HS-27A (cell line): ENCODE measurements at places on chromosomes 5 and 9.

DNA sequence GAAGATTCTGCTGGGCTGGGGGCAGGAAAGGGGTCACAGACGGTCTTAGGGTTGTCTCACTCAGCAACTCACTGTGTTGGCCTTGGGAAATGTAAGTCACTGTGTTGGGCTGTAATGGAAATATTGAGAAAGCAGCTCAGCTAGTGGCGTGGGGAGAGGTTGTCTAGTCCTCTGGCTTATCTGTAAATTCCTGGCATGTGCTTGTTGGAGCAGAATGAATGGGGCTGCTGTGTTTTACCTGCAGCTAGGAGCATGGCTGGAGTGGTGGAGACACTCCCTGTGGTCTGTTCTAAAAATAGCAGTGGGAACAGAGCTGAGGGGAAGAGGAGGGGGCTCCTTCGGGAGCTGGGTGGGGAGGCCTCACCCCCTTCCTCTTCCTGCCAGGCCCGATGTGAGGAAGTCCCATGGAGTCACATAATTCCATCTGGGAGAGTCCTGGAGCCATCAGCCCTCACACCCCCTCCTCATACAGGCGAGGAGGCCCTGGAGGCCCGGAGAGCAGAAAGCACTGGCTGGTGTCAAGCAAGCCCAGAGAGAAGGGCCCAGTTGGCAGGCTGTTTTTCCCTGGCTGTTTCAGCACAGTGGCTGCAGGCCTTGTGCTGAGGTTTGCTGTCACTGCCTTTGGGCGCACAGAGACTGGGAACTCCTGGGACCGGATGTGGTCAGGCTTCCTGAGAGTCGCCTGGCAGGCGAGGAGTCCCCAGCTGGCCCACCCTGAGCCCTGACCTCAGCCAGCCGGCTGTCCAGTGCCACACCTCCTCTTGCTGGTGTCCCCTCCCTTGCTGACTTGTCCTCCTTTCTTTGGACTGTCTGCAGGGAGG is 84.9 kb downstream of the RGS3 start:
- no peak for DNase-seq

DNA sequence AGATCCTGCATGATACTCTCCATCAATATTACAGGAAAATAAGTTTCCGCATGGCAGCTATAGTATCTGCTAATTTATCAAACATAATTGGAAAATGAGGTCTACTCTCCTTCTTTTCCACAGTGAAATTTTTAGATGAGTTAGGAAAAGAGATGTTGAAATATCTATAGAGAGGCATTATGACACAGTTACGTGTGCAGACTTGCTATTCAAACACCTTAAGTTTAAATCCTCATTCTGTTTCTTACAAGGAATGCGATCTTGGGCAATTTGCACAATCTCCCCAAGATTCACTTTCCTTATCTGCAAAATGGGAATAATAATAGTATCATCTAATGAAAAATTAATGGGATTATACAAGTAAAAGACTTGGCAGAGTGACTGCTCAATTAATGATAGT is 91.7 kb upstream of the SLCO6A1 start:
- no peak for DNase-seq

DNA sequence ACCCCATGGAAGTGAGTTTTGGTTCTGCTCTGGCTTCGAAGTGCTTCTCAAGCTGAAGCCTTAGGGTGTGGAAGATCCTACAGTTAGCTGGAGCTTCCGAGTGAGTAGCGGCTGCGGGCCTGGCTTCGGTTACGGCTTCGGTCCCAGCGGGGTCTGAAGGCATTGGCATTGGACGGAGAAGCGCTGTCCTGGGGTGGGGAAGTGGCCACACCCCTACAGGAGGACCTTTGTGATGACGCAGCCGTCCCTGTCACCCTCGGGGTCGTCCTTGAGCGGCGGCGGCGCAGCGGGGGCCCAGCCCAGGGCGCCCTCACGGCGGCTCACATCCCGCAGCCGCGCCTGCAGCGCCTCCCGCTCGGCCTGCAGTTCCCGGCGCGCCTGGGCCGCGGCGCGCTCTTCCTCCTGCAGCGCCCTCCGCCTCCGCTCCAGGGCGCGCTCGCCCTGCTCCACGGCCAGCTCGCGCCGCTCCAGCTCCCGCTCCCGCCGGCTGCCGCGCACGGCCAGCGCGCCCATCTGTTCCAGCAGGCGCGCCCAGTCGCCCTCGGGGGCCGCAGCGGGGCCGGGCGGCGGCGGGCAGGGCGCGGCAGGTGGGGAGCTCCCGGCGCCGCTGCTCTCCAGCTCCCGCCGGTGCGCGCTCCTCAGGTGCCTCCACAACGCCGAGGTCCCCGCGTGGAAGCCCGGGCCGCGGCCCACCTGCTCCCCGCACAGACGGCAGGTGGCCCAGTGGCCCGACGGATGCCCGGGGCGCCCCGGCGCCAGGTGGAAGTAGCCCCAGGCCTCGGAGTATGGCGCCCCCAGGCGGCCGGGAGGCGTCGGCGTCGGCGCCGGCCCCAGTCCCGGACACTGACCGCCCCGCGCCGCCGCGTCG is 9.9 kb downstream of the ZBED3 start:
- DNase-seq, result no peak

- DNase-seq, result no peak
Observed at GRCh38 chr5:164650427-164650826, 1145.0 kb downstream of the MAT2B start.

- DNase-seq, result no peak
Observed at GRCh38 chr5:154858972-154859871, 795 bp downstream of the CNOT8 start.

- peak; percentile 19 for DNase-seq
Observed at GRCh38 chr9:86792136-86792535, 155.2 kb downstream of the GAS1 start.

GRCh38 chr9:9912459-9912858 is 700.3 kb downstream of the PTPRD start:
- DNase-seq, result no peak

DNA sequence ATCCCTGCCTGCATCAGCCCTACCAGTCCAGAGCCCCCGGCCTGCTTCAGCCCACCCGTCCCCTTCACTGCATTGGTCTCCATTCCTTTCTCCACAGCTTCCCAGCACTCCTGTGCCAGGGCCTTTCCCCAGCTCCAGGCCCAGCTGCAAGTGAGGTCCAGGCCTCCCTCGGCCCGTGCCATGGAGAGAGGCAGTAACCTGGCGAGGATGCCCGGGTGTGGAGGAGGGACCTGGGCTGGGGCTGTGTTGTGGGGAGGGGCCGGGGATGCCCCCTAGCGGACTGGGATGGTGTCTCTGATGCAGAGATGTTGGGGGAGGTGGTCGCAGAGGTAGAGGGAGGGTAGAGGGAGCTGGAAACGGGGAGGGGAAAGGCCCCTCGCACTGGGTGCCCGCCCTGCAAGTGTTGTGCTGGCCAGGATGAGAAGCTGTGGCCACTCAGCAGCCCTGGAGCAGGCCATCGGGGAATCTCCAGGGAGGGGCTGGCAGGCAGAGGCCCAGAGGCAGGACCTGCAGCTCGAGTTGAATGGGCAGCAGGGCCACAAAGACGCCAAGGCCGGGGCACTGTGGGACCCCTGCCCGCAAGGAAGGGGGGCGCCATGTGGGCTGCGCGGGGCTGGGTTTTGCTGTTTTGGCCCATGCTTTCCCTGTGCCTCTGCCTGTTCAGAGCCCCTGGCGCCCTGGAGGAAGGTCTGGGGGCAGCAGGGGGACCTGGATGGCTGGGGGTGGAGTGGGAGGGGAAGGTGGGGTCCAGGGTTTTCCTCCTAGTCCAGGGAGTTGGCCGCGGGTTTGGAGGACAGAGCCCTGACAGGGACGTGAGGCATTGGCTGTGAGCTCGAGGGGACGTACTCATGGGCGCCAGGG is 26.0 kb upstream of the NKD2 start:
- no peak for DNase-seq

GRCh38 chr9:34380511-34381315 is 4.0 kb upstream of the MYORG start:
- no peak for DNase-seq

- no peak for DNase-seq
Observed at GRCh38 chr5:41335596-41336181, 122.4 kb upstream of the C6 start.
